Neural progenitor cell (in vitro differentiated cells): ENCODE measurements at places on chromosomes 11 and 22.

GRCh38 chr11:14793546-14793945 lies 98.5 kb downstream of the CYP2R1 start:
- DNase-seq = no peak

DNA sequence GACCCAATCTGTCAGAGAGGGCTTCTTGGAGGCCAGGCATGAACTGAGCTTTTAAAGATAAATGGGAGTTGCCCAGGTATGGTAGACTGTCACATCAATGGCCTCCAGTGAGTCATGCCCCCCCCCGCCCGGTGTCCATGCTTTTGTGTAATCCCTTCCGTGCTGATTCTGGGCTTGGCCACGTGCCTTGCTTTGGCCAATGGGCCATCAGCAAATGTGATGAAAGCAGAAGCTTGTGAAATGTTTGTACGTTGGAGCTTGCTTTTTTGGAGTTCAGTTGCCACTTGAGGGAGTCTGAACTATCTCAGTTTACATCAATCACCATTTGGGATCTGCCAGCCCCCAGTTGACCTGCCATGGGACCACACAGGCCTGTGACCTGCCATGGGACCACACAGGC lies 4.3 kb upstream of the THY1 start:
- DNase-seq = no peak

DNA sequence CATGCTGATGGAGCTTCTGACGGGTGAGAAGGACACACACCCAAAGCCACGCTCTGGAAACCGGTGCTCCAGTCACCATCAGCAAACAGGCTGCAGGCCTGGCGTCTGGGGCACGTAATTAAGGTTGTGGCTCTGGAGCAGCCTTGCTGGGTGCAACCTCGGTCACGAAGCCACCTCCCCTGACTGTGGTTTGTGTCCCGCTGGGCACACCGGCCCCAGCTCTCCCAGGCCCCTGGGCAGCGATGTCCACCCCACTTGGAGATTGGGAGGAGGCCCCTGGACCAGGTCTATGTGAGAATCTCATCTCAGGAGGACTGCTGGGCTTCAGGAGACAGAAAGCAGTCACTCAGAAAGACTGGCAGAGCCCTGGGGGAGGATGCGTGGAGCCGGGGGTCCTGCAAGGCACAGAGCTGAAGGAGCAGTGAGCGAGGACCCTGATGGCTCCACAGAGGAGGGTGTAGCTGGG lies 631.6 kb downstream of the BRD1 start:
- no peak for DNase-seq

GRCh38 chr11:103582351-103582909 lies 454.0 kb upstream of the DDI1 start:
- DNase-seq = no peak

GRCh38 chr11:32312865-32313403 lies 122.4 kb downstream of the WT1 start:
- DNase-seq = peak; percentile 55

- DNase-seq = no peak
Measured at GRCh38 chr11:107957109-107957588, 28.9 kb downstream of the RAB39A start.

GRCh38 chr11:131370090-131370751 lies at the start of gene NTM:
Gene NTM (plus strand): TSS chr11:131370615.
- DNase-seq = peak; percentile 52

DNA sequence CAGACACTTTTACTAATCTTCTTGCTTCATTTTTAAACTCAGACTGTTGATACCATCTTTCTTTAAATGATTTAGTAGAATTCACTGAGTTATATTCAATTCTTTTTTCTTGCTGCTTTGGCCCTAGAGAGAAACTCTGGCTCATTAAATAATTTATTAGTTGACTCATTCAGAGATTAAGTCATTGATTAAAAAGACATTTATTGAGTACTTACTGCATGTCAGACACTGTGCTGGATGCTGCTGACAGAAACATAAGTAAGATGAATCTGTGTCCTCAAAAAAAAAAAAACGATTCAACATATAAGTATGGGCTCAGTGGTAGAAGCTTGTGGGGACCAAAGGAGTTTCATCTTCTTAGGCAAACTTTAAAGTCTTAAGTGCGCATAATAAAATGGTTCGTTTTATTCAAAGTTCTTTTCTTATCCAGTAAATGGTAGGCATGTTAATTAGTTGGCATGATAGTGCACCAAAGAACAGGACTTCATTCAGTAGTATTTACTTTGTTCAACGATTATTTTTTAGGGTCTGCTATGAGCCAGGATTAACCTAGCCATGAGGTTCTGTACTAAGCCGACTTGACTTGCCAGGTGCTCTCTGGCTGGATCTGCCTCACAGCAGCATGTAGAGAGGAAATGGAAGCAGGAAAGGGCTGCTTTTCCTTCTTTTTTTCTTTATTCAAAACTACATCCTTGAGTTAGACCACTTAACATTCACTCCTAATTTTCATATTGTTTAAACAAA lies 281.0 kb upstream of the CTSC start:
- no peak for DNase-seq

GRCh38 chr11:80815752-80816453 lies 1375.1 kb upstream of the TENM4 start:
- DNase-seq = no peak

DNA sequence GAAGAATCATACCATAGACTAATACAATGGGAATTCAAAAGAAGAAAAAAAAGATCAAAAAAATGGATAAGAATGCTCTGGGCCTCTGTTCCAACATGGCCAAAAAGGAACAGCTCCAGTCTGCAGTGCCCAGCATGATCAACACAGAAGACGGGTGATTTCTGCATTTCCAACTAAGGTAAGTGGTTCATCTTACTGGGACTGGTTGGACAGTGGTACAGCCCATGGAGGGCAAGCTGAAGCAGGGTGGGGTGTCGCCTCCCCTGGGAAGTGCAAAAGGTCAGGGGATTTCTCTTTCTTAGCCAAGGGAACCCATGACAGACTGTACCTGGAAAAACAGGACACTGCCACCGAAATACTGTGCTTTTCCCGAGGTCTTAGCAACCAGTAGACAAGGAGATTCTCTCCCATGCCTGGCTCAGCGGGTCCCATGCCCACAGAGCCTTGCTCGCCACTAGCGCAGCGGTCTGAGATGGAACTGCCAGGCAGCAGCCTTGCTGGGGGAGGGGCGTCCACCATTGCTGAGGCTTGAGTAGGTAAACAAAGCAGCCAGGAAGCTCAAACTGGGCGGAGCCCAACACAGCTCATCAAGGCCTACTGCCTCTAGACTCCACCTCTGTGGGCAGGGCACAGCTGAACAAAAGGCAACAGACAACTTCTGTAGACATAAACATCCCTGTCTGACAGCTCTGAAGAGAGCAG lies 428.4 kb downstream of the MN1 start:
- peak; percentile 96 for DNase-seq

DNA sequence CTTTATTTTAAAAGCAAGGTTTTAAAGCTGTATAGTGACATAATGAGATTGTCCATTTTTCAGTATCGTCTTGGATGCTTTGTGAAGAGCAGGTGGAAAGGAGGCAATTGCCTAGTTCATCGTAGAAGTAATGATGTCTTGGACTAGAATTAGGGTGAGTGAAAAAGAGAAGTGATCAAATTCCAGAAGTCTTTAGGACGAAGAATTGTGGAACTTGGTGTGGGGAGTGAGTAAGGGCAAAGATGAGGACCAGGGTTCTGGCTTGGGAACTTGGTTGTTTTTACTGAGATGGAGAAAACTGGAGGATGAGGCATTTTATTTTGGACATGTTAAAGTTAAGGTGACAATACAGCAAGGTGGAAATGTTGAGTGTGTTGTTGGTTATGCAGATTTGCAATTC lies 1.2 kb downstream of the ILK start:
- DNase-seq = no peak

- peak; percentile 25 for DNase-seq
Measured at GRCh38 chr11:109783840-109784239, 309.4 kb upstream of the ZC3H12C start.

GRCh38 chr11:65865550-65866172 lies 5.4 kb downstream of the MUS81 start:
- DNase-seq = no peak

DNA sequence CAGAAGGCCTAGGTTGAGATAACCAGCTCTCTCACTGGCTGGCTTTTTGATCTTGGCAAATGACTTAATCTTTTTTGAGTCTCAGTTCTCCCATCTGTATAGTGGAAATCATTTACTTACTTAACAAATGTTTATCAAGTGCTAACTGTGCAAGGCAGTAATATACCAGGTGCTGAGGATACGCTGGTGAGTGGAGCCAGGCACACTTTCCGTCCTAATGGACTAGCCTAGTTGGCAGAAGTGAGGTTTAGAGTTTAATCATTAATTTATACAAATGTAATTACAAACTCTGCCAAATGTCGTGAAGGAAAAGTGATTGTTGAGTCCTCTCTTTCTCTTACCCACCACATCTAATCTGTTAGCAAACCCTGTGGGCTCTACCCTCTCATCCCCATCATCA lies 33.3 kb downstream of the EXT2 start:
- no peak for DNase-seq
